ENCODE measurements at places on chromosomes 13 and 19.

DNA sequence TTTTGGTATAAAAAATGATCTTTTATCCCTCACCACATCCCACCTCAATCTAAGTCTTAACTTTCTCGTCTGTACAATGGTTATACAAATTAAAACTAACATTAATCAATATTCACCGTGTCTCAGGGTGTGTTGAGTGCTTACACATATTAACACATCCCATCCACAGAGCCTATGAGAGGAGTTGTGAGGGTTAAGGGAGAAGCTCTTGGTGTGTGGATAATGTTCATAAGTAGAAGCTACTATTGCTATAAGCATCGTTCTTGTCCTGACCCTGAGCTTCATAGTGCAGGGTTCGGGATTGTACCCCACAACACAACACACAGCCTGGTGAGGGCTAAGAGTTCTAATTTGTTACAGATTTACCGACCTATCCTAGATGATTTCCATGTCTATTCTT is 2.5 kb downstream of the FPR3 start:
- DNase-seq: no peak

- no peak for DNase-seq
Measured at GRCh38 chr13:28357247-28357825, 137.6 kb downstream of the FLT1 start.

DNA sequence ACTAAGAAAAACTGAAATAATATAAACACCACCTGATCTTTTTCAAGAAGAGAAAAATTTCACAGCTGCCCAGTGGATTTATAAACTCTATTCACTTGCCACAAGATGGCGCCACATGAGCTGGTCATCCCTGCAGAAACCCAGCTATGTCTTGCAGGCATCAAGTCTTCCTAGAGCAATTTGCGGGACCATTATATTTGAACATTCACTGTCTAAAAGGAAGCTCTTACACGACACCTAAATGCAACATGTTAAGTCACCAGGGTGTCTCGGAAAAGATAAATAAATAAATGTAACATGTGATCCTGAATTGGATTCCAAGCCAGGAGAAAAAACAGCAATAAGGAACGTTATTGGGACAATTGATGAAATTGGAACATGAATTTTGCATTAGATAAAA is 20.3 kb upstream of the AKT2 start:
- DNase-seq: peak; percentile 72

DNA sequence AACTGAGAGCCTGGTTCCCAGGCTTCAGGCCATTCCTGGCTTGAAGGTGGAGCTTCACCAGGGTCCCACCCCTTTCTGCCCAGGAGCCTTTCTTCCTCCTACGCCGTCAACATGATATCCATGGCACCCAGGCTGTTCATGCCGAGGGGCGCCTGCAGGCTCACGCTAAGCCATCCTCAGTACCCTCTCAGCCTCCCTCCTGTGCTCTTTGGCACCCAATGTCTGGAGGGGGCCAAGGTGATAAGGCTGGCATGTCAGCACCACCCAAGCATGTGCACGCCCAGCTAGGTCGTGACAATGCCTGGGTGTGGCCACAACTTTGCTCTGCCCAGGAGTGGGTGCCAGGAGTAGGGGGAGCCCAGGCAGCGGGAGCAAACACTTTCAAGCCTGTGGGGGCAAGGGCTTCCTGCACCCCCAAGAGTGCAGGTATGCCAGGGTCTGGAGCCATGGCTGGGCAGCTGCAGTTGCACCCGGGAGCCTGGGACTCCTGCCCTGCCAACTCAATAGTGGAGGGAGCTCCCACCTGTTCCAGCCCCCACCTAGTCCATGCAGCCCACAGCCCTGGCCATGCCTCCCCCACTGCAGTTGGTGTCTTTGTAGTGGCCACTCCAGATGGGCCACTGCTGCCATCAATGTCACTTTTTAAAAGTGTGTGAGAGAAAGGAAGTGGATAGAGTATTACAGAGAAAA is 219.9 kb downstream of the MAB21L1 start:
- DNase-seq: no peak

DNA sequence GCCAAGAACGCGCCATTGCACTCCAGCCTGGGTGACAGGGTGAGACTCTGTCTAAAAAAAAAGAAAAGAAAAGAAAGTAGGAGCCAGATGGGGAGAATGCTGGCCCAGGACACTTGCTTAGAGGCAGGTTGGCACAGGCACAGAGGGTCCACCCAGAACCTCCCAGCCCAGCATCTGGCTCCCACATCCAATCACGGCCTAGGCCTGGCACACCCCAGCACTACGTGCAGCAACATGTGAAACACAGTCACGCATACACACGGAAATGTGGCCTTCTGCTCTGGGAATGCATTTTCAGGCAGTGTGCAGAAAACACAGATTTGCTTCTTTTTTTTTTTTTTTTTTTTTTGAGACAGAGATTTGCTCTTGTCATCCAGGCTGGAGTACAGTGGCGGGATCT is 20.9 kb upstream of the FOSB start:
- DNase-seq: no peak

DNA sequence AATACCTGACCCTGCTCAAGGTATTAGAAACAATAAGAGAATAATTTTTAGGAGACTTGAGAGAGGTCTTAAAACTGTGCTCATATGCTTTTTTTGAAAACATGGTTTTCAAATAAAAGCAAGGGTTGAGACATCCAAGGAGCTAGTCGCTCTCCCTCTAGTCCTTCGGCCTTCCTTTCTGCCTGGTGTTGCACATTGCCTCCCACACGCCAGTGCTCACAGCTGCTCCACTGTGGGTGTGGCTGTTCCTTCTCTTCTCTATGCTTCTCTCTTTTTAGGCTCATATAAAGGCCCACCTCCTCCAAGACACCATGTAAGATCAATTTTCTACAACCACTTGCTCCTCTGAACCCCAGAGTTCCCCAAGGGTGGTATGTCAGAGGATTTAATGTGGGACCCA is 352.6 kb downstream of the ENOX1 start:
- no peak for DNase-seq

DNA sequence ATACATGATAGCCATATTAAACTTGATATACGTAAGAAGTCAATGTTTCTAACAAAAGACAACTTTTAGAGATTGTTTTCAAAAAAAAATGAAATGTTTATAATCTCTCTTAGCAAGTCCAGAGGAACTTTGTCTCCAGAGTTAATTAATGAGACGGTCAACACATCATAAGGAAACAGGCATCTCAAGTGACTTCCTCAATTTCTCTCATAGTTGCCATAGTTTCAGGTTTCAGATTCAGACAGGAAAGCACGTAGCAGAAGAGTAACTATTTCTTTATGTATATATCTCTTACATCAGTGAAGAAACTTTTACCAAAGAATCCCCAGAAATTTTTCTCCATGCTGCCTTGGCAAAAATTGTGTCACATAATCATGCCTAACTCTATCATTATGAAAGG is 159.6 kb upstream of the ATXN8OS start:
- no peak for DNase-seq

- DNase-seq: no peak
Measured at GRCh38 chr13:84655677-84656076, 773.4 kb upstream of the SLITRK1 start.

DNA sequence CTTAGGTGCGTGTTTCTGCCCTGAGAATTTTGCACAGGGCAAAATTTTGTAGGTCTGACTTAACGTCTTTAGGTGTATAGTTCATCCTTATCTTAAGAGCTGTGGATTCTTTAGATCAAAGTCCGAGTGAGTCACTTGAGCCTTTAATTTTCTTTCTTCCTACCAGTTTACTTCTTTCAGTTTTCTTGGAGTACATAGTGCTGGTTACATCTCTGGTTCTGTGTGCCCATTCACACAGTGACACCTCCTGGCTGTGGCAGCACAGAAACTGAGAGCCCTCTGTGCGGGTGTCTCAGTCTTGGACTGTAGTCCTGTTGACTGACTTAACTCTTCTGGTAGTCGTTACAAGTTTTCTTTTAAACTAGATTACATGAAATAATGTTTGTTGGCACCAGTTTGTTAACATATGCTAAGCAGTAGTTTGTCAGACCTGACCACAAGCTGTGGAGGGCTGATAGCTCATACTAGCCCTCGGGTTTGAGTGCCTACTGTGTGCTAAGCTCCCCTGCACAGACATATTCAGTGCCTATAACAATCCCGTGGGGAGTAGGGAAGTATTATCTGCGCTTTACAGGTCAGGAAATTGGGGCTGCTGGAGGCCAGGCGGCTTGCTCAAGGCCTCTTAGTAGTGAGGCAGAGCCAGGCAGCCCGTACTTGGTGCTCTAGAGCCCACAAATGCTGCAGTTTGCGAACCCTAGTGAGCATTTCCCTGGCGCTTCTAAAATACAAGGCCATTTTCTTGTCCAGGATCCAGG is 1.6 kb downstream of the GATAD2A start:
- DNase-seq: no peak

- no peak for DNase-seq
Measured at GRCh38 chr13:38045278-38046048, 175.9 kb upstream of the TRPC4 start.

- no peak for DNase-seq
Measured at GRCh38 chr13:105465745-105466144, 1069.7 kb downstream of the EFNB2 start.

GRCh38 chr13:50923272-50923671 is 13.7 kb downstream of the RNASEH2B start:
- DNase-seq: no peak

- no peak for DNase-seq
Measured at GRCh38 chr13:94585543-94586101, 10.3 kb downstream of the TGDS start.

DNA sequence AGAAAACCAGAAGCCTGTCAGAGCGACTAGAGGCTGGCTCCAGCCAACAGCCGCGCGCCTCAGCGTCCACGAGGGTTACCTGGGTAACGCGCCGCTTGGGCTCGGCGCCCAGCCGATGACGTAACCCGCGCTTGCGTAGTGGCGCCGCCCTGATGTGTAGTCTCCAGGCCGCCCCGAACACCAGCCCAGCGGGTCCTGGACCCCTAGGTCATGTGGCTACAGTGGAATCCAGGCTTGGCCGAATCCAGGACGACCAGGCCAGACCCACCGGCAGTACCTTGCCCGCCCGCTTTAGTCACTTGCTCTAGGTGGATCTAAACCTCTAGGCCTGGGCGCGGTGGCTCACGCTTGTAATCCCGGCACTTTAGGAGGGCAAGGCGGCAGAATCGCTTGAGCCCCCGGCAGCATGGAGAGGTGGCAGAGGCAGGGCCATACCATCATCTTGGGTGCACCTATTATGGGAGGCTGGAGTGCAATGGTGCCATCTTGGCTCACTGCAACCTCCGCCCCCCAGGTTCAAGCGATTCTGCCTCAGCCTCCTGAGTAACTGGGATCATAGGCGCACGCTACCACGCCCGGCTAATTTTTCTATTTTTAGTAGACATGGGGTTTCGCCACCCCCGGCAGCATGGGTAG is 7.2 kb upstream of the ZNF606 start:
- no peak for DNase-seq

DNA sequence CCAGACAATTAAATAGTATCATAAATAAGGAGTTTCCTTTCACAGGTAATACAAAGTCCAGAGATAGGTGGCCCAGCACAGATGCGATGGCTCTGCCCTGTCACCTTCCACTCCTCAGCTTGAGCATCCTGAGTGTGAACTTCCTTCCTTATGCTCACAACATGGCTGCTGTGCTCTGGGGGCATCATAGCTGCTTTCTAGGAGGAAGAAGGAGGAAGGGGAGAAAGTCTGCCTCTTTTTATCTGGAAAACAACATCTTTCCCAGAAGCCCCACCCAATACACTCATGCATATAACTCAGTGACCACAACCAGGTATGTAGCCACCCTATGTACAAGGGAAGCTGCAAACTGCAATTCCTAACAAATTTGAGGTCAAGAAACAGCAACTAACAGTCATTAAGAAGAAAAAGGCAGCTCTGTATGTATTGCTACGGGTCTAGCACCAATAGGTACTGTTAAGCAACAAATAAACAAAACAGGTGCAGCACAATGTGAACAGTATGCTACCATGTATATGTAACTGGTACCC is 201.2 kb upstream of the UBL3 start:
- DNase-seq: no peak

- DNase-seq: no peak
Measured at GRCh38 chr19:16921766-16922591, 33.2 kb downstream of the F2RL3 start.

GRCh38 chr13:24931450-24932251 is 164.3 kb upstream of the PABPC3 start:
- no peak for DNase-seq

DNA sequence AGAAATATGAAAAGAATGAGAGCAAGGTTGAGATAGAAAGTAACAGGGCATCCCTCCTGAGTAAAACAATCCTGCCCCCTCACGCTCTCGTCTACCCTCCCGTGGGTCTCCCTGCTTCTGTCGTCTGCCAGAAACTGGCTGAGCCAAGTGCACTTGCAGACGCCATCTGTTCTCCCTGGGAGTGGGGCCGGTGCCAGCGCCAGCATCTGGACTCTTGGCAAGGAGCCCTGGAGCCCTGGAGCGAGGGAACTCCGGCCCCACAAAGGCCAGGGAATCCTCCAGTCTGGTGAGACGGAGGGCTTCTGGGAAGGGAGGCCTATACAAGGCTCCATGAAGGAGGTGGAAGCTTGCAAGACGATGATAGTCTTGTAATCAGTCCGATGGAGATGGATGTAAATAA is 2.3 kb upstream of the TMEM91 start:
- DNase-seq: peak; percentile 55

GRCh38 chr19:57068921-57069697 is 50.7 kb upstream of the USP29 start:
- no peak for DNase-seq

GRCh38 chr13:76023652-76024051 is 387.5 kb downstream of the LMO7 start:
- DNase-seq: no peak

- DNase-seq: no peak
Measured at GRCh38 chr13:29654384-29654783, 58.9 kb upstream of the SLC7A1 start.

GRCh38 chr19:10290357-10290875 is 664 bp downstream of the ICAM5 start:
- DNase-seq: no peak

GRCh38 chr19:48560095-48560530 is 8.1 kb downstream of the SULT2B1 start:
- no peak for DNase-seq

DNA sequence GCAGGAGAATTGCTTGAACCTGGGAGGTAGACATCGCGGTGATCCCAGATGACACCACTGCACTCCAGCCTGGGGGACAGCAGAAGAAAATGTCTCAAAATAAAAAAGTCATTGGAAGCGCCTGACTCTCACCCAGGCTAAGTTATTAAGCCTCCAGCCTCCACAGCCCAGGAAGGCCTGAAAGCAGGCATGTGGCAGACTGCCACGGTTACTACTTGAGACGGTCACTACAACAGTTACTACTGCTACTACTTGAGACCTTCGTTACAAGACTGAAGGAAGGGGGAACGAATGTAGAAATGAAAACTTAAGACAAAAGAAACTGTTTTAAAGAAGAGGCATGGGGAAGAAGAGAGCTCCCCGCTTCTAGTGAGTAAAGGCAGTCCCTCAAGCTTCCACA is 9.6 kb downstream of the PRR22 start:
- DNase-seq: no peak

DNA sequence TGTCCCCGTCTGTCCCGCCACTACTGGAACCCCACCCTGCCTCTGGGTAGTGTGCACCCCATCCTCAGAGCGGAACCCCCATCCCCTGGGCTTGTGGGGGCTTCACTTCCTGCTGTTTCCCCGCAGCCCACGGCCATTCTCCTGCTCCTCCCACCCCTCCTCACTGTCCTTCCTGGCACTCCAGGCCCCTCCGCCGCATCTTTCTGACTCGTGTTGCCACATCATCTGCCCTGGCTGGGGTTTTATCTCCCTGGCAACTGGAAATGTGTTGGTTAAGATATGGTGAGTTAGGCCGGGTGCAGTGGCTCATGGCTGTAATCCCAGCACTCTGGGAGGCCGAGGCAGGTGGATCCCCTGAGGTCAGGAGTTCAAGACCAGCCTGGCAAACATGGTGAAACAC is 37.3 kb downstream of the KDM4B start:
- peak; percentile 16 for DNase-seq

GRCh38 chr13:35714588-35715377 is 238.3 kb upstream of the MAB21L1 start:
- no peak for DNase-seq

Data from AG09309 (cell line).